ENCODE measurements at places on chromosomes 7 and 10.
A peak's percentile ranks its signal among the peaks of the same experiment; 100 is the strongest.

DNA sequence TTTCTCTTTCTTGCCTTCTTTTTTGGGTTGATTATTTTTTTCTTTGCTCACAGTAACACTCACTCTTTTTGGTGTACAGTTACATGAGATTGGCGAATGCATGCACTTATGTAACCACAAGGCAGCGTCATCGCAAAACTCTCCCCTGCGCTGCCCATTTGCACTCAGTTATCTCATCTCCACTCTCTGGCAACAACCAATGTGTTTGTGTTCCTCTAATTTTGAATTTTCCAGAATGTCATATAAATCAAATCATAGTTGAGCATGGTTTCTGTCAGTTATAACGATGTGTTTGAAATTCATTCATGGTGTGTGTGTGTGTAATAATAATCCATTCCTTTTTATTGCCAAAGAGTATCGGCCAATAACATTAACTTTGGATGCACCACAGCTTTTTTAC is 23.0 kb upstream of the IGFBP3 start:
- H3K36me3 ChIP-seq: no peaks in the 10 kb centered on the region
- no peak overlapping the region for H3K4me3 ChIP-seq
- H3K4me1 ChIP-seq: no peaks in the 10 kb centered on the region
- no peak overlapping the region for H3K27ac ChIP-seq

- no peak overlapping the region for H3K27ac ChIP-seq
- no peak for DNase-seq
- H3K4me3 ChIP-seq: no peak overlapping the region
- no peaks in the 10 kb centered on the region for H3K36me3 ChIP-seq
- H3K27me3 ChIP-seq: no peaks in the 10 kb centered on the region
Measured at GRCh38 chr7:20343941-20344340, 13.2 kb downstream of the ITGB8 start.

DNA sequence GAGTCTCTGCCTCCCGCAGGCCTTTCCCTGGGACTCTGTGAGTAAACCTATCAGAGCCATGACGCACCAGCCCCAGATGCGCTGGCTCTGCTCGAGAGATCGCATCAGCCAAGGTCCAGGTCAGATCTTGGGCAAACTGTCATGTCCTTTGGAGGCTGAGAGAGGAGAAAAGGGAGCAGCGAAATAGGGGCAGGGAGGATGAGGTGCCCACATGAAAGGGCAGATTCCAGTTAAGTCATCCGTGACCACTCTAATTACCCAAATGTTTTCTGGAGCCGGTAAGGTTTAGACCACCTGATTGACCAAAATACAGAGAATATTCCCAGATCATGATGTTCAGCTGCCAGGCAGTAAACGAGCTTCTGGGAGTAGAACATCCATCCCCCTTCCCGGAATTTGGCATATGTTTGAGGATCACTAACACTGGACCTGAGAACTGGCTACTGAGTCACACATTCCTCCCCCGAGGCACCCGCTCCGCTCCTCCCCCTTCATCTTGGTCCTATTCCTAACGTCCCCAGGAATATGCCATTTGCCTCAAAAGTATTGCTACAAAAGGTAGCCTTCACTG is 88.0 kb downstream of the FGFR2 start:
- no peaks in the 10 kb centered on the region for H3K4me1 ChIP-seq
- DNase-seq: no peak
- H3K27ac ChIP-seq: no peak overlapping the region
- no peaks in the 10 kb centered on the region for H3K36me3 ChIP-seq

DNA sequence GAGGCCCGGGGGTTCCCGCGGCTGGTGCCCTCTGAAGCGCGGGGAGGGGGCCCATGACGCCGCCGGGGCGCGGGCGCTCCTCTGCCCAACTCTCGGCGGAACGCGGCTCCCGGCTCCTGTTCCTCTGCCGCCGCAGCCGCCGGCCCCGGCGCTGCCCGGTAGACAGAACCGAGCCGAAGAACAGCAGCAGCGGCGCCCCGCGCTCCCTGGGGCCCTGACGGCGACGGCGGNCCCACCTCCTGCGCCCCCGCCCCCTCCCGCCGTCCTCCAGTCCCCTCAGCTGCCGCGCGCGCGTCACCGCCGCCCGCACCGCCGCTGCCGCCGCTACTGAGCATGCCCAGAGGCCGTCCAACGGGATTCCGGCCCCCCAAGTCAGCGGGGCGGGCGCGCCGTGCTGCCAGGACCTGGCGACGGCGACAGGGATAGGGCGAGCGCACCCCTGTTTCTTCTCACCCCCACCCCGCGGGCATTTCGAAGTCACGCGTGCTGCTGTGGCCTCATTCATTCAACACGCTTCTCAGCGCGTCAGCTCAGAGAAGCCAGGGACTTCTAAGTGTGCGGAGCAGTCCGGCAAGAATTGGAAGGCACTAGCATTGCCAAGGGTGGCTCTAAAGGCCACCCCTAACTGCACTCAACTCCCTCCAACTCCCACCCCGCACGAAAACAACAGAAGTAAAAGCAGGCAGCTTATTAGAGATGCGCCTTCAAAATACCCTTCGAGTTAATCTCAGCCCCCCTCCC is at the start of gene IPMK:
Gene IPMK (minus strand): TSS at position 182 of the 741 bp plus-strand sequence. CDS start 283 bp downstream, outside the sequence.
- no peaks in the 10 kb centered on the region for H3K27me3 ChIP-seq
- H3K36me3 ChIP-seq: no peaks in the 10 kb centered on the region
- H3K27ac ChIP-seq: peak within 1 kb of the TSS; percentile 98
- peak within 1 kb of the TSS; percentile 60 for H3K4me3 ChIP-seq
- peaks cover 30% of the 10 kb centered on the region for H3K4me1 ChIP-seq
- DNase-seq: peak; percentile 91

- H3K27me3 ChIP-seq: no peaks in the 10 kb centered on the region
- no peak for DNase-seq
- no peak overlapping the region for H3K27ac ChIP-seq
- no peak overlapping the region for H3K4me3 ChIP-seq
- no peaks in the 10 kb centered on the region for H3K36me3 ChIP-seq
Measured at GRCh38 chr7:129356176-129356575, 78.1 kb upstream of the STRIP2 start.

DNA sequence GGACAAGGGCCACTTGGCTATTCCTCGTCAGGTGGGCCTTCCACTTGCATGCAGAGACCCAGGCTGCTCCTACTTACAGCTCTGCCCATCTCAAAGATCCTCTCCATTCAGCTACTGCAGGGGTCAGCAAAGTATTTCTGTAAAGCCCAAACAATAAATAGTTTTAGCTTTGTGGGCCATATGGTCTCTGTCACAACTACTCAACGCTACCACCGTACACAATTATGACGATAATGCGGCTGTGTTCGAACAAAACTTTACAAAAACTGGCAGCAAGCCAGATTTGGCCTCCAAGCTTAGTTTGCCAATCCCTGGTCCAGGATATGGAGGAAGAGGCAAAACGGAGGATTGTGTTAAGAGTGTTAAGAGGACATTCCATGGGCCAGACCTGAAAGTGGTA is 12.8 kb downstream of the RAB11FIP2 start:
- H3K4me1 ChIP-seq: peaks cover 5% of the 10 kb centered on the region
- no peak overlapping the region for H3K4me3 ChIP-seq
- no peaks in the 10 kb centered on the region for H3K27me3 ChIP-seq
- no peak for DNase-seq
- H3K36me3 ChIP-seq: peaks cover 11% of the 10 kb centered on the region

- peaks cover 10% of the 10 kb centered on the region for H3K4me1 ChIP-seq
- peak; percentile 69 for DNase-seq
- H3K36me3 ChIP-seq: no peaks in the 10 kb centered on the region
- H3K4me3 ChIP-seq: no peak overlapping the region
- H3K27me3 ChIP-seq: no peaks in the 10 kb centered on the region
Measured at GRCh38 chr10:123999956-124000615, 93.3 kb downstream of the CHST15 start.

- no peak overlapping the region for H3K27ac ChIP-seq
- no peaks in the 10 kb centered on the region for H3K36me3 ChIP-seq
- H3K27me3 ChIP-seq: no peaks in the 10 kb centered on the region
- H3K4me3 ChIP-seq: no peak overlapping the region
- no peak for DNase-seq
Measured at GRCh38 chr10:18713077-18713476, 53.8 kb downstream of the ARL5B start.

DNA sequence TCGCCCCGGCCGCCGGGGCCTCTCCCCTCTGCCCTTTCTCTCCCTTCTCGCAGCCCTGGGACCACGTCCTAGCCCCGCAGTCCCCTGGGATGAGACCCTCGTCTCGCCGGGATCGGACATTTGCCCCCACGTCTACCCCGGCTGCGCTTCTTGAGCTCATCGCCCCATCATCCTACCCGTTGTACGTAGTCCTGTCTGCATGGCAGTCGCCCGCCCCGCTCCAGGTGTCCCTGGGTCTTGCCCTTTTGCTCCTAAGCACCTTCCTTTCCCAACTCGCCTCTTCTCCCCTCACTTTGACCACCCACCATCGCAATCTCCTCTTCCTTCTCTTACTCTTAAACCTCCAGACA is 582 bp downstream of the TPST1 start:
- H3K36me3 ChIP-seq: peaks cover 6% of the 10 kb centered on the region
- H3K4me1 ChIP-seq: peaks cover 16% of the 10 kb centered on the region
- H3K27me3 ChIP-seq: no peaks in the 10 kb centered on the region
- DNase-seq: peak; percentile 85

GRCh38 chr7:25262586-25262985 is 34.3 kb upstream of the NPVF start:
- no peaks in the 10 kb centered on the region for H3K36me3 ChIP-seq
- no peak for DNase-seq
- no peaks in the 10 kb centered on the region for H3K27me3 ChIP-seq
- peaks cover 14% of the 10 kb centered on the region for H3K4me1 ChIP-seq

Data from vagina (tissue), 2 donors.